ENCODE measurements at places on chromosomes 16 and 17.

DNA sequence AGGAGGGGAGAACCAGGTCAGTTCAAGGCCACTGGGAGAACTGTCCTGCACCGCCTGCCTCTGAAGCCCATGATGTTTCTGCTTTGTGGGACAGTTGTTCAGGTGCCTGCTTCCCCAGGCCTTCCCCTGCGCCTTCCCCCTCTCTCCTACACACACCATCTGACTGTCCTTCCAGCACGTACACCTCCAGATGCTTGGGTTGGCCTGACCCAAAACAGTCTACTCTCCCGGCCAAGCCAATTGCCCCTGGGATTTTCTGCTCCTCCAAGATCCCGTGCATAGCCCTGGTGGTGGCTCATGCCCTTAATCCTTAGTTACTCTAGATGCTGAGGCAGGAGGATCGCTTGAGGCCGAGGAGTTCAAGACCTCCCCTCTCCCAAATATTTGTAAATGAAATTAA, 684 bp upstream of the RSAD1 start:
- DNase-seq, result no peak

GRCh38 chr17:17019891-17020456, 22.3 kb upstream of the MPRIP start:
- no peak for DNase-seq

- no peak for DNase-seq
These were observed 561 bp upstream of the HERPUD1 start for GRCh38 chr16:56931271-56931891.

- DNase-seq, result no peak
These were observed 250.8 kb upstream of the FOXF1 start for GRCh38 chr16:86259499-86259898.

DNA sequence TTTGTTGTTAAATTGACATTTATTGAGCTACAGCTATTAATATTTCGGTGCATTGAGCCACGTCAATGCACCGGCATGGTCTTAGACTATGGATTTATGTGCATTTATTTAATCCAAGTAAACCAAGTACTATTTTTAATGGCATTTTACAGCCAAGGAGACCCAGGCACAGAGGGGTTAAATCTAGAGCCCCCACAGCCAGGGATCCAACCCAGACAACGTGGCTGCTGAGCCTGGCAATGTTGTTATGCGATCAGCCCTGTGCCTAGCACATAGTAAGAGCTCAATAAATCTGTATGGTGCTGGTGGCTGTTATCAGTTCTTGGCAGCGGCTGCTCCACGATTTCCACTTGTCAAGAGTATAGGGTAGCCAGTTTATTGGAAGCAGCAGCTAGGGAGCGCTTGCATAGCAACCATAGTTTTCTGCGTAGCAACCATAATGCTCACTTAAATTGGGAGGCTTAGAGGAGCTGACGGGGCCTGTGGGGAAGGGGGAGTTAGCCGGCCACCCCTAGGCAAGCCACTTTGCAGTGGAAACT, 541 bp upstream of the RBBP6 start:
- DNase-seq, result no peak

GRCh38 chr17:9175700-9176467, 154.6 kb downstream of the NTN1 start:
- no peak for DNase-seq

GRCh38 chr16:52631711-52632110, 84.8 kb upstream of the TOX3 start:
- DNase-seq, result no peak

DNA sequence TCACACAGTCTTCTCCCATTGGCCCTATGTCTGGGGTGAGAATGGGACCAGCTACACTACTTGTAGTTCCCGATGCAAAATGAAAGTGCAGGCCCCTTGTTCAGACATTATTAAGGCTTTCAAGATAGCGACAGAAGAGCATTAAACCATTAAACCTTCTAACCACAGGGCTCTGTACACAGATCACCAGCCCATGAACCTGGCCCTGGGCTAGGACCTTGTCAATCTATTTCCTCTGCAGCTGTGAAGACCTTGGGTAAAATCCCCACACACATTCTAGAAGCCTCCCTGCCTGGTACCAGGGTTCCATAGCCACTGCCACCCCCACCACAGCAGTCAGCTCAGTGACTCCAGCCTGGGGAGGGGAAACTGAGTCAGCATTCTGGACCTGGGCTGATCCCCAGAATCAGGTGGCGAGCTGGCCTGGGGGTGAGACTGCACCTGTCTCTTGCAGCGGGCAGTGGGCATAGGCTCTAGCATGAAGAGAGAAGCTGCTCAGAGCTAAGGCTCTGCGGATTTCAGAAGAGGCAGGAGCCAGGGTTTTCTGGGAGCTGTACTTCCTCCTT, 119.7 kb upstream of the LHX1 start:
- no peak for DNase-seq

DNA sequence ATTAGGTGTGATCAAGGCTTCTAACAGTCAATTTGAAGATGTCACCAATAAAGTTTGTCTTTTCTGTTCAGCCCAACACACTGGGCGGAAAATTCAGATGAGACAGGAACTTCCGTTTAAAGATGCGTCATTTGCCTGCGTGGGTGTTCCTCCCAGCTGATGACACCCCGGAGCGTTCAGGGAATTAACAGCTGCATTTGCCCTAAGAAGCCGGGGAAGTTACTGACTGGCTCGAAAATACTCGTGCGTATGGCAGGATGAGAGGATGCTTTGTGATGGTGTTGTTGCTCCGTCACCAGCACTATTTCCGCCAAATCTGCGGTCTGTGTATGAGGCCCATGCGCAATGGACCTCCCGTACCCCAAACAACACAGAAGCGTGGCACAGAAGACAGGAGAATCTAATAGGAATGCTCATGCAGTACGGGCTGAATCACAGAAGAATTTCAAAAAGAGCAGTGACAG, 11.9 kb upstream of the PVALEF start:
- no peak for DNase-seq

GRCh38 chr16:29864205-29864604, 1.2 kb upstream of the CDIPT start:
- DNase-seq, result no peak

GRCh38 chr16:50282955-50283631, 16.7 kb downstream of the ADCY7 start:
- no peak for DNase-seq

GRCh38 chr17:5820721-5821456, 236.6 kb upstream of the NLRP1 start:
- DNase-seq, result no peak

GRCh38 chr17:27808628-27809027, 8.3 kb upstream of the NOS2 start:
- DNase-seq, result no peak

DNA sequence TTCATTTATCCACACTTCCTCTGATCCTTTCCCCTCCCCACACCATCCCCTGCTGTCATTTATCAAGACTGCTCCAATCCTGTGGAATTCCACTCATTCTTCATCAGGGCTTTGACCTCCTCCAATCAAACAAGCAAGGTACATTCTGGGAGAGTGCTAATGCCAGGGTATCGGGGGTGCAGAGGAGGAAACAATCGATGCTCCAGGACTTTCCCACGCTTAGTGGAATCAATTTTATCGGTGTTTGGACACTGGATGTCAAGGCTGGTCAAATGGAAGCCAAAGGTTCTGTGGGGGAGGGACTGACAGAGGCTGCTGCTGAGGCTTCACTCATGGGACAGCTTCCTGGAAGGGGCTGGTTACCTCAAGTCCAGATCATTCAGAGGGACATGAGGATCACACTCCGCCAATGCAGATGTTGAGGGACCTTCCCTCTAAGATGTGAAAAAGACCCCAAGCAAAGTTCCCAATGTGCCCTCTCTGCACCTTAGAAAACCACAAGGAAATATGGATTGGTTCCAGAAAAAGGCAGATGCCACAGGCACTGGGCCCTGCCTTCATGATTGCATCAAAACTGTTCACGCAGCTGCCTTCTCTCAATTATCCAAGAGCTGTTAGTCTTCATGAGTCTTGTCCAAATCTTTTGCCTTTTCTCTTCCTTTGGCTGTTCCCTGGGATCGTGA, 44.7 kb upstream of the SOX9 start:
- no peak for DNase-seq

DNA sequence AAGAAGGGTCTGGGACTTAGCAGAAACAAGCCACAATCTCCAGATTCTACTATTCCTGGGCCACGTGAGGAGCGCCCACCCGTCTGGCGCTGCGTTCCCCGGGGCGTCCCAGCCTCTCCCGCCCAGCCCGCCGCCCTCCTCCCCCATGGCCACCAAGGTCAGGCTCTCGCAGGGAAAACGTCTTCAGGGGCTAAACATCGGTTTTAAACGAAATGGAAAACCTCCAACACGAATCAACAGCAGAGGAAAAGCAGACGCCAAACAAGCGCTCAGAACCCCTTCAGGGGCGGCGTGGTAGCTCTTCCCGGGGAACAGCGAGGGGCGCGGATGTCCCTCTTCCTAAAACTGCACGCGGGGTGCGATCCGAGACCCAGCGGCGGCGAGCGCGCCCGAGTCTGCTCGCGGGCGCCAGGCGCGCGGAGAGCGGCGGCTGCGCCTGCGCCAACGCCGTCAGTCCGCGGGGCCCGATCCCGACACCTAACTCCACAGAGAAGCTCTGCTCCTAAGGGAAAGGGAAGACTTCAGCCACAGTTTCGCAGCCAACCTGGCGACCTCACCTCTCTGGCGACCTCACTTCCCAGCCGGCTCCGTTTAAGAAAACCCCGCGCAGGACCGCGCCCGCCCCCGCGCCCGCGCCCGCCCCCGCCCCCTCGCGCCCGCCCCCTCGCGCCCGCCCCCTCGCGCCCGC, 505 bp upstream of the COG1 start:
- peak; percentile 48 for DNase-seq

GRCh38 chr16:86219655-86220445, 290.5 kb upstream of the FOXF1 start:
- DNase-seq, result no peak

DNA sequence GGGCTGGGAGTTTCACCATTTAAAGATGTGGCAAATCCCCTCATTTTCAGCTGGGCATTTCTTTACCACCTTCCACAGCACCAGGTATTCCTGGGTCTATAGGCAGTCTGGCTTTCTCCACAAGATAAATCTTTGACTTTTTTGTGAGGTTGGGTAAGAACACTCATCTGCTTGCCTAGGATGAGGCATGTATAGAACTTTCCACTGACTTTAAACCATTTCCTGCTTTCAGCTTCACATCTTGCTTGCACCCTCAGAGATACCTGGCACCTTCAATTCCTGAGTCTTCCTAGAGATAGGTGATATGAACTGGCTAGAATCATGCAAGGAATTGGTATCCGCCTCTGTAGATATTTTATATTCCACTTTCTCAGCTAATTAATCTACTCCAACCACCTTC, 27.9 kb downstream of the SMURF2 start:
- DNase-seq, result no peak

DNA sequence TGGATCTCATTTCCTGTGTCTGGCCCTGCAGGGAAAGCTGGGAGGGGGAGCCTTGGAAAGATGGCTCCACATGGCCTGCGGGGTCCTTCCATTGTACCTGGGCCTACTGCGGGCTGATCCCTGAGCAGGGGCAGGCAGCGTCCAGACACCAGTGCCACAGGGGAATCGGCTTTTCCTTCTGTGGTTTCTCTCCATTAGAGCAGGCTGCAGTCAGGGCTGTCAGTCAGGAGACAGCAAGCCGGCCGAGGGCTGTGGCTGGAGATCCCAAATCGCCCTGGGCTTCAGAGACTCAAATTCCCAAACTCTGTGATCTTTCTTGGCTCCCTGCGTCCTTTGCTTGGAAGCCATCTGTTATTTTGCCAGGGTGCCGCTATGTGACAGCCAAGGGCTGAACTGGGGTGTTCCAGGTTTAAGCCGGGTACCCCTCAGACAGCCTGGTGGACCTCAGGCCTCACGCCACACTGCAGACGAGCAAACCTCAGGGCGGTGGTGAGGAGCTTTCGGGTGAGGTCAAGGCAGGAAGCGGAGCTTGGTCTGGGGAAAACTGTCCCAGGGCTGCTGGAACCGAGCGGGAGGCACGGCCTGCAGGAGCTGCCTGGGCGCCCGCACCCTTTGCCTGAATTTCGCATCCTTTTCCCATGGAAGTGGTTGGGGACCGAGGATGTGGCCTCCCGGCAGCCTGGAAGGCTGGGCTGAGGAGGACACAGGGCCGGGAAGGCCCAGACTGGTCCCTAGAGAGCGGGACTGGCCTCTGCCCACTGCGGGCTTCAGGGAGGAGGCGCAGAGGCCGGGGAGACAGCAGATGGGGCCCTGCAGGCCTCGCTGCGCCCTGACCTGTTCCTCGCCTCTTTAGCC, 1.5 kb upstream of the CPNE7 start:
- no peak for DNase-seq

- DNase-seq, result no peak
These were observed at the start of gene ST6GALNAC1 for GRCh38 chr17:76643553-76644148. TSS of gene ST6GALNAC1 (minus strand) at chr17:76643757. CDS start at chr17:76643638, 119 bp downstream.

- DNase-seq, result peak; percentile 37
These were observed 486 bp downstream of the PIGS start for GRCh38 chr17:28570716-28571360.

DNA sequence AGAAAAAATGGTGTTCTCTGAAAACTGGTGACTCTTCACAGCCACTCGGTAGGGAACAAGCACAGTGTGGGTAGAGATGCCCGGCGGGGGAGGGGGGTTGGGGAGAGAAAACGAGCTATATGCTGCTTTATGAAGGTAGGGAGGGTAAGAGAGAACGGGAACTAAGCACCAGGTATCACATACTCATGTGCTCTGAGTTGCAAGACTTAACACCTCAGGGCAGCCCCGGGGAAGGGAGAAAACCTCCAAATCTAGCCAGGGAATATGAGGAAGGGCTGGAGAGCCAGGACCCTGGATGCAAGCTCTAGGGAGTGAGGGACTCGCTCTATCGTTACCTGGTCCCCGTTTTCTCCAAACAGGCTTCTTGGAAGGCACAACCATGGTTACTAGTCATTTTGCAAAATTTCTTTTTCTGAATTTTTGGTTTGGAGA, 35.3 kb downstream of the HIC1 start:
- no peak for DNase-seq

GRCh38 chr17:1742371-1743087, at the start of gene SERPINF2:
TSS of gene SERPINF2 (plus strand) at chr17:1742871. CDS start at chr17:1744996, 2,125 bp downstream.
- DNase-seq, result no peak

GRCh38 chr17:29449865-29450671, 59.9 kb downstream of the TAOK1 start:
- no peak for DNase-seq

DNA sequence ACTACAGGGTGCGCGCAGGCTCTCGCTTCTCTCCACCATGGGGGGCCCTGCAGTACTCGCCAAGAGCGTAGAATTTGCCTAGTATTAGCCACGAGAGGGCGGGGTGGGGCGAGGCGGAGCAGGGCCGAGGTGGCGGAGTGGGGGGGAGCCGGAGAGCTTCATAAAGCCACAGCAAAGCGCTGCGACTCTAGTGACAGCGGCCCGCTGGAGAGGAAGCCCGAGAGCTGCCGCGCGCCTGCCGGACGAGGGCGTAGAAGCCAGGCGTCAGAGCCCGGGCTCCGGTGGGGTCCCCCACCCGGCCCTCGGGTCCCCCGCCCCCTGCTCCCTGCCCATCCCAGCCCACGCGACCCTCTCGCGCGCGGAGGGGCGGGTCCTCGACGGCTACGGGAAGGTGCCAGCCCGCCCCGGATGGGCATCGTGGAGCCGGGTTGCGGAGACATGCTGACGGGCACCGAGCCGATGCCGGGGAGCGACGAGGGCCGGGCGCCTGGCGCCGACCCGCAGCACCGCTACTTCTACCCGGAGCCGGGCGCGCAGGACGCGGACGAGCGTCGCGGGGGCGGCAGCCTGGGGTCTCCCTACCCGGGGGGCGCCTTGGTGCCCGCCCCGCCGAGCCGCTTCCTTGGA, at the start of gene TBX21:
Gene TBX21, plus strand, starts transcription at position 190 of the 627 bp plus-strand sequence. Its CDS starts 219 bp downstream, at position 409.
- peak; percentile 87 for DNase-seq

GRCh38 chr16:54326266-54326662, 39.7 kb upstream of the IRX3 start:
- no peak for DNase-seq

- DNase-seq, result no peak
These were observed 6.5 kb downstream of the CACNA1H start for GRCh38 chr16:1159325-1159972.

Data from stimulated activated CD4-positive, alpha-beta T cell treated with anti-CD3 and anti-CD28 coated beads, Interleukin-12 subunit alpha, Interleukin-12 subunit beta, amount 100 ng/mL, for 48 hours (primary cell).